ENCODE measurements at places on chromosomes 11 and 22.

DNA sequence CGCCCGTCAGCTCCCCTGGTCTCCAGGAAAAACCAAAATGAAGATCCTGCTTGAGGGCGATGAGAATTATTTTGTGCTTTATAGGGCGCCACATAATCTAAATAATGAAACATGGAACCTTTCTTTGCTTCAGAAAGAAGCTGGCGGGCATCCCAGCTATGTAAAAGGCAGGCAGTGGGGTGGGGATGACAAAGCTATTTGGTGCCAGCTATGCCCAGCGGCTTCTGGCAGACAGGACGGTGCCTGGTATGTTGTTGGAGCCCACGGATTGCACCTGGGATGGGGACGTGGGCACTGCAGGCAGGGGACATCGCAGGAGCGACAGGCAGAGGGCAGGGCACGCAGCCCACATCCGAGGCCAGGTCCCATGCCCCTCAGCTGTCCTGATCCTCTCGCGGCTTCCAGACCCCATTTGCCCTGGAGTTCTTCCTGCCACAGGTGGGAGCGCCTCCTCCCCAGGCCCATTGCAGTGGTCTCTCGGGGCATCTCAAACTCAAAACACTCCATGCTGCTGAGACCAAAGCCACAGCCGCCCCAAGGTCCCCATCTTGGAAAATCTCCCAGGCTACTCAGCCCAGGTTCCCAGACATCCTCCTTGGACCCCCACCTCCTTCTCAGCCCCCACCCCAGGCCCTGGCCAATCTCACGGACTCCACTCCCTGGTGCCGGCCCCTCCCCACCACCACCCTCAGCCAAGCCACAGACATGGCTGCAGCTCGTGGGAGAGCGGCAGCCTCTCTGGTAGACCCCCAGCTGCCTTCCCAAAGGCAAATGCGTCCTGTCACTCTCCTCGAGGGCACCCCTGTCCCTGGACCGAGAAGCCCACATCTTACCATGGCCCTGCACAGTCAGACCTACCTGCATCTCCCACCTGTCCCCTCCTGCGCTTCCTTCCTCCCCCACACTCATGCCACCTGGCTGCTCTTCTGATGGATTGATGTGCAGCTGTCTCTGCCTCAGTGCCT lies 45.7 kb downstream of the SHISAL1 start:
- no peak for DNase-seq

DNA sequence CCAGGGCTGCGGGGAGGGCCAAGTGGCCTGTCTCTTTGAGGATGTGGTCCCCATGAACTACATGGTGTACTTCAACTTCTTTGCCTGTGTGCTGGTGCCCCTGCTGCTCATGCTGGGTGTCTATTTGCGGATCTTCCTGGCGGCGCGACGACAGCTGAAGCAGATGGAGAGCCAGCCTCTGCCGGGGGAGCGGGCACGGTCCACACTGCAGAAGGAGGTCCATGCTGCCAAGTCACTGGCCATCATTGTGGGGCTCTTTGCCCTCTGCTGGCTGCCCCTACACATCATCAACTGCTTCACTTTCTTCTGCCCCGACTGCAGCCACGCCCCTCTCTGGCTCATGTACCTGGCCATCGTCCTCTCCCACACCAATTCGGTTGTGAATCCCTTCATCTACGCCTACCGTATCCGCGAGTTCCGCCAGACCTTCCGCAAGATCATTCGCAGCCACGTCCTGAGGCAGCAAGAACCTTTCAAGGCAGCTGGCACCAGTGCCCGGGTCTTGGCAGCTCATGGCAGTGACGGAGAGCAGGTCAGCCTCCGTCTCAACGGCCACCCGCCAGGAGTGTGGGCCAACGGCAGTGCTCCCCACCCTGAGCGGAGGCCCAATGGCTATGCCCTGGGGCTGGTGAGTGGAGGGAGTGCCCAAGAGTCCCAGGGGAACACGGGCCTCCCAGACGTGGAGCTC lies 13.5 kb downstream of the ADORA2A start:
- DNase-seq, result no peak

- DNase-seq, result no peak
Measured at GRCh38 chr11:117669062-117669461, 128.0 kb downstream of the DSCAML1 start.

DNA sequence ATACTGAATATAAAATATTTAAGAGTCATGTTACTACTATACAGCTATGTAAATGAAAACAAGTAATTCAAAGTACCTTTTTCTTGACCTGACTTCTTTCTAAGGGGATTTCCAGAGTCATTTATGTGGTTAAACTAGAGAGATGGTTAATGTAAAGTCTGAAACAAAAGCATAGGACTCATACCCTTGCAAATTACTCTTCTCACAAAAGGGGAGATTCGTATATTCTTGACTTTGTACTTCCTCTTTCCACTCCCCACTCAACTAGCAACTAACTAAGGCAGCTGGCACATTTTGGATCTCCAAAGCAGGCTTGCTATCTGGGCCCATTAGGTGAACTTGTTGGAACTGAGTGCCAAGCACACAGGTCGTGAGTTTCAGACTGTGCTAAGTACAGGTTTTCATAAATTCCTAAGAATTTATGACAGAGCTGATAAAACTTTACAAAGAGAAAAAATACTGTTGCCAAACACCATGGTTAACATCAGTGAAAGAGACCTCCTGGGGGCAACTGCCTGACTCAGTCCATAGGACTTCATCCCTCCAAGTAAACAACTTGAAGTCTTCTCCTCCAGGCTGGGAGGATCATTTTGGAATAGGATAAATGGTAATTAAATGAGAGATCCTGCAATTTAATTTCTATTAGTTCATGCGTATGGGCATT lies 77.0 kb upstream of the DDI1 start:
- no peak for DNase-seq

Data from LHCN-M2 (cell line).